Astrocyte (in vitro differentiated cells and primary cell): ENCODE measurements at places on chromosomes 7 and 10. TPM values are rescaled to one million over a fixed set of nuclear protein-coding genes. Genes with fewer than 3 reads are reported as not detected.
A peak's percentile ranks its signal among the peaks of the same experiment; 100 is the strongest.

DNA sequence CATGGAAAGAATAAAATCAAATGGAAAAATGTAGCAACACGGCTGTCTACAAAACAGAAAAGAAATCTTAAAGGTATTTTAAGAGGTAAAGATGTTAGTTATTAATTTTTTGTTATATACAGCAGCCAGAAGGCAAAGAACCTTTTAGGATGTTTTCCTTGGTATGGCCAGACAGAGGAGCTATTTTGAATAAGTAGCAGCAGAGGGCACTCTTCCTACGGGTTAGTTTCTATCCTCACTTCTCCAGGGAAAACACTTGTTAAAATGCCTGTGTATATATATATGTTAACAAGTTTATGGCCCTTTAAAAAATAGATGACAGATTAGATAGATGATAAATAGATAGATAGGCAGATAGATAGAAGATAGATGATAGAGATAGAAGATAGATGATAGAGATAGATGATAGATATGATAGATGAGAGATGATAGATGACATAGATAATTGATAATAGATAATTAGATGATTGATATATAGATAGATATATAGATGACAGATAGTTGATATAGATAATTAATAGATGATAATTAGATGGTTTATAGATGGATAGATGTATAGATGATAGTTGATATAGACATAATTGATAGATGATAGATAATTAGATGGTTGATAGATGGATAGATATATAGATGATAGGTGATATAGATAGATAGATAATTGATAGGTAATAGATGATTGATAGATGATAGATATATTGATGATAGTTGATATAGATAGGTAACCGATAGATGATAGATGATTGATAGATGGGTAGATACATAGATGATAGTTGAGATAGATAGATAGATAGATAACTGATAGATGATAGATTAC, 57.8 kb upstream of the WIPF3 start:
- DNase-seq: peak; percentile 3

Gene IGF2BP3
- 69.9 and 79.5 TPM in 2 replicates for total RNA-seq

DNA sequence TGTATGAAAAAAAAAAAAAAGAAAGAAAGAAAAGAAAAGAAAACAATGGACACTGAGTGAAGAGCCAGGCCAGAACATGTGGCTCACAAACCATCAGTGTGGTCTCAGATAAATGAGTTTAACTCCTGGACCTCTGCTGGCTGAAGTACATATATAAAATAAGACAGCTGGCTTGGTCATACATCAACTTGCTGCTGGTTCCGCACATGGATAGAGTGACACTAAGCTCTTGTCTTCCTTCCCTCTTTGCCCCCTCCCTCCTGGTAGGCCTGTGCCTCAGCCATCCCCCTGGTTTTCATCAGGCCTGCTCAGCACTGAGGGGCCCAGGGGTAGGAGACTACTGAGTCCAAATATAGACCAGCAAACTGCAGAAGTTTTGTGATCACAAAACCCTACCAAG, 58.1 kb upstream of the DGKI start:
- peak; percentile 16 for DNase-seq

- no peak for DNase-seq
Measured at GRCh38 chr10:45809837-45810236, 37.5 kb downstream of the AGAP4 start.

DNA sequence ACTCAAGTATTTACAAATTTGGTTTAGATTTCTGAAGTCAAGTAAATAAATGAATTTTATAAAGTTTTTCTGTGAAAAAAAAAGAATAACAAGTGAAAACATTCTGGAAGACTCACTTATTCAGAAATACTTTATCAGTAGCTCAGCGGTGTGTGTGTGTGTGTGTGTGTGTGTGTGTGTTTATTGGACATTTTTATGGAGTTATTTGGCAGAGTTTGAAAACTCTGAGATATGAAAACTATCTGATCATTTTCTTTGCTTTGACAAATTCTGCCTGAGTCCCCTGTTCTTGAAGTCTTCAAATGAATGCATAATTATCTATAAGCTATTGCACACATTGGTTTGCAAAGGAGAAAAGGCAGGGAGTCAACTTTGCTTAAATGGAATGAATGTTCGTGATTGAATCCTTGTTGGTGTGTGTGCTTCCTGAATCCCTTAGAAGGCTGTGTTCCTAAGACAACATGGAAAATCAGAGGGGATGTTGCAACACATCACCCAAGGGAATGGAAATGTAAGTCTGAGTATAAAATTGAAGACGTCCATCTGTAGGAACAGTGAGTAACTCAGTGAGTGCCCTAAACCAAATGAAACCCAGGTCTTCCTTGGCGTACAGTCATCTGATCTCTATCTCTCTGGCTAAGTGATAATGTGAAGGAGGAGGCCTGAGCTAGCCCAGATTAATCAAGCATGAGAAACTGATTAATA, 160.9 kb downstream of the REEP3 start:
- peak; percentile 63 for DNase-seq

DNA sequence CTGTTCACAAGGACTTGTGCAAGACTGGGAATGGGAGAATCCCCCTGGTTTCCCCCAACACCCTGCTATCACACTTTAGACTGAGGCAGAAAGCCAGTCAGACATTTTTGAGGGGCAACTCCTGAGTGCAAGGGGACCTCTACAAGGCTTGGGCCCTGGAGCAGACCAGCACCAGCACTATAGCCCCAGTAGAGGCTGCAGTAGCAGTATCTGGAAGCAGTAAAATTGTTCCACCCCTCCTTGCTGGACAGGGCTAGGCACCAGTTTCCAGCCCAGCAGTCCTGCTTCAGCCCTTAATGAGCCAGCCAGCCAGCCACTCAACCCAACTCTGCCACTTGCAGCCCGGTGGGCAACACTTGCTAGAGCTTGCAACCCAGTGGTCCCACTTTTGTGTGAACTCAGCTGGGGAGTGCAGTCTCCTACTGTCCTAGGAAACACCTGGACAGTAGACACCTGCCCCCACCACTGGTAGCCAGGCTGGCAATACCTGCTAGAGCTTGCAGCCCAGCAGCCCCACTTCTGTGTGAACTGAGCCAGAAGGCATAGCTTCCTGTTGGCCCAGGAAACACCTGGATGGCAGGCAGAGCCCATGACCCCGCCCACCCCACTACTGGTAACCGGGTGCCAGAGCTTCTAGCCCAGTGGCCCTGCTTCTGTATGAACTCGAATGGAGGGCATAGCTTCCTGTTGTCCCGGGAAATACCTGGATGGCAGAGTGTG, 65.0 kb downstream of the FBXL13 start:
- no peak for DNase-seq

DNA sequence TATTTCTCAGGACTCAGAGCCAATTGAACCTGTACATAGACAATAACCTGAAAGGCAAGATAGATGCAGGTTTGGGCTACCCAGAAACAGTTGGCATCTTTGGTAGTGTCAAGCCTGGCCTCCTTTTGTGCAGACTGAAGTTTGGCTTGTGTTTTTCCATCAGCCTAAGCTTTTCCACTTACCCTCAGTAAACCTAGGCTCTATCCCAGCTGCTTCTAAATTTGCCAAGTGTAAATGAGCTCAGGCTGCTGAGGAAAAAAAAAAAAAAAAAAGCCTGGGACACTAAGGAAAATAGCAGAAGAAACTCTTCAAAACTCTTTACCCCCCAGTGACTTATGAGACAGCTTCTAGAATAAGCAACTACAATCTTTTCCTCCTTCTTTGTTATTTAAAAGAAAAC, 316.3 kb upstream of the SORCS1 start:
- no peak for DNase-seq

Gene NPFFR1
- not detected in 2 replicates for total RNA-seq

DNA sequence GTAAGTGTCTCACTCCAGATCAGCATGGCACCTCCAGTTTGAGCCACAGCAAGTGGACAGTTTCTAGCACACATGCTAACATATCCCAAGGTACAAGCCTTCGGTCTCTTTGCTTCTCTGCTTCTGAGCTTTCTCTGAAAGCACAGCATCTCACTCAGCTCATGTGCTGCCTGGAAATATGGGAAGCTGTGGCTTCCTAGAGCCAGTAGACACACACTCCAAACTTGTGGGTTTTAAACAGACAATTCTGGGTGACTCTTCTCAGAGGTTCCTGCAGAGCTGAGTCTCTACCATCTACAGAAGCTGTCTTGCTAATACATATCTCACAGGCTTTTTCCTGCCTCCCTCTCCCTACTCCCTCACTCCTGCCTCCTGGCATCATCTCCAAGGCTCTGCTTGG, 23.9 kb upstream of the TMEM273 start:
- no peak for DNase-seq

Gene C1QL3
- 0.62 and 1.00 TPM in 2 replicates for total RNA-seq

Gene LDB3
- 3.5 and 3.9 TPM in 2 replicates for total RNA-seq

GRCh38 chr10:29557665-29558064, 77.1 kb downstream of the SVIL start:
- no peak for DNase-seq

GRCh38 chr10:23345861-23346260, 1.3 kb upstream of the C10orf67 start:
- peak; percentile 89 for DNase-seq
